NCI-H187 treated with DMSO at 0.1 percent for 48 hours (cell line): ENCODE measurements at places on chromosomes 3 and 15.

DNA sequence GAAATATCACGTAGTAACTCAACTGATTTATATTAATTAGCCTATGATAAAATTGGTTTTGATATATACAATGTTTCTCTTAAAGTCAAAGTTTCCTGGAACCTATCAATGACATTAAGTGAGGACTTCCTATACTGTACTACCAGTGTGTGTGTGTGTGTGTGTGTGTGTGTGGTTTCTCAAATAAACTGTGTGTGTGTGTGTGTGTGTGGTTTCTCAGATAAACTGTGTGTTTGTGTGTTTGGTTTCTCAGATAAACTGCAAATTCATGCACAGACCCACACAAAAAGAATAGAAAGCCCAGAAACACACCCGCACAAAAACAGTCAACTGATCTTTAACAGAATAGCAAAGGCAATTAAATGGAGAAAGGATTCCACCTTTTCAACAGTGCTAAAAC is 14.5 kb upstream of the WDR5B start:
- DNase-seq = no peak

DNA sequence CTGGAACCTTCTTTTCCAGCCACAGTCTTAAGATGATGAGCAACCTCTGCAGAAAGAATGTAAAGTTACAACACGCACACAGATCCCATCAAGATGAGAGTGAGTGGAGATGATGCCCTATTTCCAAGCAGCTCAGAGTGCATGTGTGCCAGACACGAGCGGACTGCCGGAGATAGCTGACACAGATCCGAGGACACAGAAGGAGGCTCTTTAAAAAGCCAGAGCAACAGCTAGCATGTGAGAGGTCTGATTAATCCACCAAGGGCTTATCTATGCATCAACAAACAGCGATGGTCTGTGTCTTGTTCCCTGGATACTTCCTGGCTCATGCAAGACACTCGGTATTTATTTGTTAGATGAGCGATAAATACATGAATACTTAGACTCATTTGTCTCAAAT is 128.6 kb upstream of the DLG1 start:
- DNase-seq = no peak

- DNase-seq = no peak
These were observed 69.9 kb upstream of the DLG1 start for GRCh38 chr3:197368330-197368729.

- DNase-seq = no peak
These were observed 123.6 kb downstream of the SLC25A26 start for GRCh38 chr3:66344391-66344811.

DNA sequence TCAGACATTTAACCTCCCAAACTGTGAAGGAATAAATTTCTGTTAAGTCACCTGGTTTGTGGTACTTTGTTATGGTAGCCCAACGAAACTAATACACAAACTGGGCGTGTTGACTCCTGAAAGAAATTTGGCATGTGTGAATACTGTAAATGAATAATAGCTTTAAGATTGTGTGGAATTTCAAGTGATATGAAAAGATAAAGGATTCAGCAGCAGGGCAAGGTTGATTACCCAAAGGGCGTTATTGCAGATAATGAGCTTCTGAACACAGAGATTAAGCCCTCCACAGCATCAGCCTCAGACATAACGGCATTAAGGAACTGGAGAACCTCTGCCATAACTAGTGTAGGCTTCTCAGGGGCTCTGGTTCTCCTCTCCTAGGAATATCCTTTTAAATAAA is 451.5 kb upstream of the NECTIN3 start:
- no peak for DNase-seq

- DNase-seq = no peak
These were observed 116.8 kb downstream of the CDIN1 start for GRCh38 chr15:36696196-36696595.

DNA sequence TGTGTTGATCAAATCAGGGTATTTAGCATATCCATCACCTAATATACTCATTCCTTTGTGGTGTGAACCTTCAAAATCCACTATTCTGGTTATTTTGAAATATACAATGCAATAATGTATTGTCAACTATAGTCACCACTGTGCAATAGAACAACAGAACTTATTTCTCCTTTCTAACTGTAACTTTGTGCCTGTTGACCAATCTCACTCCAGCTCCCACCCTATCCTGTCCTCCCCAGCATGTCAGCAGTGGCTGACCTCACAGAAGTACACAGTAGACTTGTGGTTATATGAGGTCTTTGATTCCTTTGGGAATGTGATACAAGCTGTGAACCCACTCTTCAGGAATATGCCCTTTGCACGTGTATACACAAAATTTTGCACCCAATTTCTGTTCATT is 64.2 kb downstream of the ECT2 start:
- DNase-seq = no peak

GRCh38 chr3:38003817-38004414 is 13.3 kb downstream of the VILL start:
- no peak for DNase-seq

- DNase-seq = no peak
These were observed 40.5 kb downstream of the BCHE start for GRCh38 chr3:165796701-165797100.

- DNase-seq = no peak
These were observed 3.5 kb upstream of the MNS1 start for GRCh38 chr15:56468401-56468800.

DNA sequence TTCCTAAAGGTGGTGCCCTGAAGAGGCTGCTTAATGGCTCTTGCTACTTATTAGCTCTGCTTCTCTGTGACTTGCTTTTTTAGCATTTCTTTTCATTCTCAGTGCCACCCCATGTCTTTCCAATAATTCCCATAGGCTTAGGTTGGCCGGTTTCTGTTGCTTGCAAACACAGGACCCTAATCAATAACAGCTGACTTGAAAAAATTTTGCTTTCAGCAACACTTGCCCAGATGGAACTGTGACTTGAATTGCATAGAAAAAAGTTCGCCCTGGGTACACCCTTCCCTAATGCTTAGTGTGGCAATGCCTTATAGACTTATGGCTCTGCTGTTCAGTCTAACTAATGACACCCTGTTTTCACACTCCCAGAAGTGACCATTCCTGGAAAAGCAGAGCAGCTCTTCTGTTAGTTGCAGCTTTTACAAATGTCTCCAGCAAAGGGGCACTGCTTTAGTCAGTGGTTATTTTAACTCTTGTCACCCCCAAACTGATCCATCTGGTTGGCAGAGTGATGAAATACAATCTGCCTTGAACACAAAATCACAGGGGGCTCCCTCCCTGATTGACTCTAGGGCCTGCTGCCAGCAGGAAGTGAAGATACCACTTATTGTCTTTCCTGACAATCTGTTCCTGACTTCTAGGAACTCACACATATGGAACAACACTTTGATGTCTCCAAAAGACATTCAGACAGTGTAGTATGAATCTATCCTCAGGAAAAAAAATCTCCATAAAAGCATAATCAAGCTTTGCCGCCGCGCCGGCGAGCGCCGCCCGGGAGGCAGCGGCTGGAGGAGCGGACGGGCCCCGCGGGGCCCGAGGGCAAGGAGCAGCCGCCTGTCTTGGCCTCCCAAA is 9.7 kb upstream of the SLMAP start:
- DNase-seq = no peak

- DNase-seq = no peak
These were observed 55.5 kb downstream of the ST6GAL1 start for GRCh38 chr3:186985661-186986364.

- DNase-seq = no peak
These were observed 8.8 kb downstream of the DLL4 start for GRCh38 chr15:40937762-40938535.

GRCh38 chr3:33058765-33059164 is 38.2 kb downstream of the GLB1 start:
- no peak for DNase-seq

DNA sequence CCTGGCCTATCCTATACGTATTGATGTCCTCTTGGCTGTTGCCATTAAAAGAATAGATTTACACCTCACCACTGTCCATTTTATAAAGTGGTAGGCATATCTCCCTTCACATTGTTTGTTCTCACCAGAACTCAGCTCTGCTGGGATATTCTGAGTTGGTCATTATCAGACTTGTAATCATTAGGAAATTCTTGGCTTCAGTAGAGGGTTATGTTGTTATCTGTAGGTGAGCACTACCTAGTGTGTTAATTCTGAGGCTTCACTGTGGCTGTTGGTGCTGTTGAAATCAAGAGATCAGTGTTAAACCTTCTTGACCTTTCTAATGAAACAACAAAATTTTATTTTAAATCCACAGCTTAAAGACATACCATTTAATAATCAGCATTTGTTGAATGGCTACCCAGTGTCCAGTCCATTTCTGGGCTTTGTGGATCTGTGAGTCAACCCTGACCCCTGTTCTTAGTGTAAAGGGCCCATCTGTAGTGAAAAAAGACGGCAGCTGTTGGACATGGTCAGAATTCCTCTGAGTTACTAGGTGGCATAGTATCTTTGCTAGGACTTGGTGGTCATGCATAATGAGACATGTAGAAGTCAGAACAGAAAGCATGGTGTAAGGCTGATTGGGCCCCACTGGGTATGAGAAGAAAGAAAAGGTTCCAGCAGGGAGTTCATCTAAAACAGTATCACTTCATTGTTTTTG is 32.9 kb upstream of the P4HTM start:
- DNase-seq = no peak

DNA sequence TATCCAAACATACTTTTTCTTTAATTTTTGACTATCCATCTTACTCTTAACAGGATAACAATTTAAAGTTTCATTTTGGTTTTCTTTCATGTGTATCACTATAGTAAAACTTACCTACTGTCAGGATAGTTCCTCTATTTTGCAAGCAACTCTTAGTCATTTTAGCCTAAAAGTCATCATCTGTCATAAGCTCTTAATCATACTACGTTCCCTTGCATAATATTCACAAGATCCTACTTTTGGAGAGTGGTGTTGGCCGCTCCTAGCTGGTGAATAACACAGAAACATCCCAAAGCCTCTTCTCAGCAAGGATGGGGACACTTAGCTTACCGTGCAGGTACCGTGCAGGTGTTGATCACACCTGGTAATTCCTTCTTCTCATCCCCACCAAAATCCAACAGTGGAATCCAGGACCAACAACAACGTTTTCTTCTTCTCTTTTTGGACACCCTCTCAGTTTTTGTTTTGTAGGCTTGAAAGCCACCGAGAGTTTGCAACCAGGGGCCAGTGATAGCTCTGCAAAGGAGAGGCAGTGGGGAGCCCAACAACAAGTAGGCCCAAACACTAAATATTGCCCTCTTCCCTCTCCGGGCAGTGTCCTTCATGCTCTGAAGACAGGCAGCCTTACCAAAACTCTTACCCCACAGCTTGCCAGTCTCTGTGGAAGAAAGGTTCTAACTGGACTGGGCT is 433 bp downstream of the FILIP1L start:
- DNase-seq = no peak

DNA sequence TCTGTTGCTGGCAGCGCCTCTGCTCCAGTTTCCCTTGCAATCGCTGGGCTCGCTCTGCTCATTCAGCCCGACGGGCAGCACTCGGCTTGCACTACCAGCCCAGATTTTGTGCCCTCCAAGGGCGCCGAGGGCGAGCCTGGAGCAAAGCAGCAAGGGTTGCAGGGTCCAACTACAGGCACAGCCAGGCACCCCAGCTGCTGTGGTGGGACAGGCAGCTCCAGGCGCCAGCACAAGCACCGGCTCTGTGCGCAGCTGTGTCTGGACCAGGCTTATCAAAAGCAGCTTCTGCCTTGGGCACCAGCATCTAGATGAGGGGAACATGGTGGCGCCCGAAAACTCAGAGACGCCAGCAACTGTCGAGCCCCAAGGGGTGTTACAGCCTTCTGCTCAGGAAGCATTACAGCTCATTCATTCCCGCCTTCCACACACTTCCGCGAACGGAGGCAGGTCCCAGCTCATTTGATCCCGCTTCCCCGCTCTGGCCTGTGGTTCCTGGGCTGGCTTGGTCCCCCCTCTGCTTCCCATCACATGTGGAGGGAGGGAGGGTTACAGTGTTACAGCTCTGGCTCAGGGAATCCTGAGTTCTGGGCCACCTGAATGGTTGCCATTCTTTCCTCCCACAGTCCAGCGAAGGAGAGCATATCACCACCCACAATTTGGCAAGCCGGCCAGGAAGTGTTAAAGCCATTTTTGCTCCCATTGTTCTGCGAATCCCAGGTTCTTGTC is 409.9 kb upstream of the ALCAM start:
- DNase-seq = no peak

GRCh38 chr15:64001148-64001547 is 45.1 kb downstream of the DAPK2 start:
- DNase-seq = no peak

DNA sequence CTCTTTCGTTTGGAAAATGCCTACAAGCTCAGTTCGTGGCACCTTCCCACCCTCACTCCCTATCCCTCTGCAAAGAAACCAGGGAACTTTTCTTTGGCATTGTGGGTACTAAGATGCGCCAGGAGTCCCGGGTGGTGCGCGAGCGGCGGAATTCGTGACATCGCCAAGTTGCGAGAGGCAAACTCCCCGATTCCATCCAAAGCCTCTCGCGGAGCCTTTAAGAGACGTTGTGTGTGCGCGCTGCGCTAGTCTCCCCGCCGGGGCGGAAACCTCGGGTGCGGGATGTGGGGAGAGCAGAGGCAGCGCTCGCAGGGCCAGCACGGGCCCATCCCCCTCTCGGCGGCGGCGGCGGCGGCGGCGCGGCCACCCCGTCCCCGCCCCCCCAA is 443 bp upstream of the NR2F2 start:
- no peak for DNase-seq

- DNase-seq = no peak
These were observed 362.8 kb downstream of the PTPRG start for GRCh38 chr3:61924090-61924735.

DNA sequence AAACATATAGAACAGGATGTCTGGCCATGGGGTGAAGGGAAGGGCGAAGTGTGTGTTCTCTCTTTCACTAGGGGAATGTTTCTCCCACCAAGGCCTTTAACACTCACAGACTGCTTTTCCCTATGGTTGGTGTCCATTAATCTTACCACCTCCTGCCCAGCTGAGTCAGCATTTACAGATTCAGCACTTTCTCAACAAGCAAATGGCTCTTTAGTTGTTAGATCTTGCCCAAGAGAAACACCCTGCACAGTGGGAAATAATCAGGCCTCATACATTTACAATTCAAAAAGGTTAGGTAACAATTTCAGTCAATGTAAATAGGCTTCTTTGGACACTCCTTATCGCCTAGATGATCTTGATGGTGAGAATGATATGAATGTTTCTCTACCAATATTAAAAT is 418.2 kb downstream of the EPHA3 start:
- DNase-seq = no peak

GRCh38 chr15:34841262-34841725 is 45.9 kb upstream of the ACTC1 start:
- no peak for DNase-seq

DNA sequence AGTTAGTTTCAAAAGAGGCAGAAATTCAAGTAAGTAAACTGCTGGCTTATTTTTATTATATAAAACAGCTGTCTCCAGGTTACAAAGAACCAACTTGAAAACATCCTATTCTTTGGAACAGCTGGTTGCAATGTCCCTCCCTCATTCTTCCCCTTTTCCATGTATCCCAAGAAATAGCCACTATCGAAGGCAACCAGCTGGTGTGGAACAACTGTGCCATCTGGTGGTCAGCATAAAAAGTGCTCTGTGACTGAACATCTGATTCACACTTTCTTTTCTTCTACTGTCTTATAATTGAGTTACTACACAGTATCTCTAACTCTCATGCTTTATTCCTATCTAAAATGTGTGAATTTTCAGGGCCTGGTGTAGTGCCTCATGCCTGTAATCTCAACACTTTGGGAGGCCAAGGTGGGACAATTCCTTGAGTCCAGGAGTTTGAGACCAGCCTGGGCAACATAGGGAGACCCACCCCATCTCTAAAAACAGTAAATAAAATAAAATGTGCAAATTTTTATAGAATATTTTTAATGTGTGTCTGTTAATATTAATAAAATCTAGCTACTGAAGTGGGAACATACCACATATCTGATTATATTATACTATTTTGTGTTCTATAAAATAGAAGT is 9.6 kb downstream of the OSBPL11 start:
- no peak for DNase-seq

GRCh38 chr3:49671291-49672288 is 2.6 kb upstream of the APEH start:
- no peak for DNase-seq
